ENCODE measurements at places on chromosomes 3 and 15.

DNA sequence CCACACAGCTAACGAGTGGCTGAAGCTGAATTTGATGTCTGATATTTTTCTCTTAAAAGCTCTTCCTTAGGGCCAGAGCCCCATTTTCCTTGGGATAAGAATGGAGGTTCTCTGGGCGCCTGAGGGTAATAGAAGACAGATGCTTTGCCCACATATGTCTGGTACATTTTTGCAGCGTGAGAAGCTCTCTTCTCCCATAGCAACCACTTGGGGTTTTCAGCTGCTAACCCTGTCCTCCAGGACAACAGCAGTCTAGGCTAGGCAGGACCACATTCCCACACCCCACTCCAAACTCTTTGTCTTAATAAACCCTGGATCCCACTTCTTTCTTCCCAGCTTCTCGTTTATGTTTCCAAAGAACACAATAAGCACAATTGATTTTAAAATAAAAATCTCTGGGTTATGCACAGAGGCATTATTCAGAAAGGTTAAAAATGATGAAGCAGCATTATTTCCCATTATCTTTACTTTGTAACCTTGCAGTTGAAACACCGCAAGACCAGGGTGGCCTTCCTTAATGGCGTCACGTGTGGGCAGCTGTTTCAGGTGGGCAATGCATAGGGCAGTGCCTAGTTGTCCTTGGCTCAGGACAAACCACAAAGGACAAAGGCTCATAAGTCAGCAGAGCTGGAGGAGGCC, 56.5 kb upstream of the NTRK3 start:
- no peak for DNase-seq

DNA sequence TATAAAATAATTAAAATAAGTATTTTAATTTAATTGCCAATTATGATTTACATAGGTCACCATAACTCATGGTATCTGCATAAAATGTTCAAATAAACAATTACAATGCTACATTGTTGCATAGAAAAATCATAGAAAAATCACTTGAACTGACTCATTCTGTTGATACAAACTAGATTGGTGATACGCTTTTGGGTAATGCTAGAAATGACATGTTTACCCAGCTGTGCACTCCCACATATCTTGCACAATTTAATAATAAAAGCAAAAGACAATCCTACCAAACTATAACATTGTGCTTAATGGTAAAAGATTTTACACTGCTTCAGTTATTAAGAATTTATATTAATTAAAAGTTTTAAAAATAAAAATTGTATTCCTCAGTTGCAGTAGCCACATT, 45.8 kb upstream of the FBXL22 start:
- no peak for DNase-seq

GRCh38 chr15:55420171-55420866, 12.0 kb downstream of the PIERCE2 start:
- no peak for DNase-seq

GRCh38 chr3:42780892-42781700, 8.0 kb upstream of the CCDC13 start:
- no peak for DNase-seq

- DNase-seq: no peak
These were observed 536.9 kb upstream of the CCDC54 start for GRCh38 chr3:106840319-106840718.

DNA sequence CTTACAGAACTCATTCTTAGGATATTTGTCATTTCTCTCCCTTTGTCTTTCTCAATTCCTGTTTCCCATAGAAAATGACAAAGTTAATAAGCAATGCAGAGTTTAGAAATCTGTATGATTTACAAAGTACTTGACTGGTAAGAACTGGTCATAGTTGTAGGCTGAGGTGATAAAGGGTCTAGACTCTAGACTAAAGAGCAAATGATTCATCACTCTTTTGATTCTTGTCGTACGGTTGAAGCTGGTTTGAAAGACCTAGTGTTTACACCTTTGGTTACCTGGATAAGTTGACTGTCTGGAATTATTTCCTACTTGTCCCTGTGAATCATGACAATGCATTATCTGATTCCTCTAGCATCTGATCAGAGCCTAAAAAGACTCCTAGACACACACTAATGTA, 58.9 kb upstream of the TP63 start:
- DNase-seq: no peak
